ENCODE measurements at places on chromosomes 2 and 18.

- no peak for DNase-seq
These were observed 15.8 kb upstream of the HES6 start for GRCh38 chr2:238255636-238256035.

DNA sequence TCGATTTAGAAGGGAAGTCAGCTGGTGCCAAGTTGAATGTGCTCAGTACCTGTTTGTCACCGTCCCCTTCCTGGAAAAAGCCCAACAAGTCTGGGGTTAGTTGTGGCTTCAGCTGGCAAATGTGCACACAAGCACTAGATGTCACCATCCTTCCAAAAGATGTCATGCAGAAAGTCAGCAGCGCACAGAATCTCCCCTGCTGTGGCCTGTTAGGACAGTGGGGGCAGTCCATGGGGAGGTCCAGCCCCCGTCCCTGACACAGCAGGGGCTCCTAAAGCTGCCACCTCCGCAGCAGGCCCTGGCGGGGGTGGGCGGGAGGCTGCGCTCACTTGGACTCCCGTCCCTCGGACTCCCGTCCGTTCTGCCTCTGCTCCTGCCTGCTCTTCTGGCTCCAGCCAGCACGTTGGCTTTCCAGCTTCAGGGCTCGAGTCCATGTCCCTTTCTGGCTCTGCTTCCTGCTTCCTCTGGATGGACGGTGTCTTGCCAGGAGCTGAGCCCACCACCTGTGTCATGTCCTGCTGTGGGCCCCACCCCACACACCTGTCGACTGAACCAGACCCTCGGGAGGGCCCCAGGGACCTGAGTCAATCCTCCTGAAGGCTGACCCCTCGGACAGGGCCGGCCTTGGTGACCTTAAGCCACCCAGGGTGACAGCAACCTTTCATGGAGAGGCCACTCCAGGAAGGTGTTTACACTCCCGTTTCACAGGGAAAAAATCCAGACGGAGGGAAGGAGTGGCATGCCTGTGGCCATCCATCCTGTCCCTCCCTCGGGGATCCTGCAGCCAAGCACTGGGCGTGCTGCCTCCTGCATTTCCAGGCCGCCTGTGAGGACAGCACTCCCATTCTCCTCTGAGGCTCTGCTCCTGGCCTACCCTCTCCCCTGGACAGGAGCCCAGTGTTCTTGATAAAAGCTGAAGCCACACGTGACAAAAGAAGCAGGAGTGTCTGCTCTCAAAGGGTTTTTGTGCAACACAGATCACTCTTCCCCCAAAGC is 8.5 kb downstream of the RAB17 start:
- peak; percentile 57 for DNase-seq

DNA sequence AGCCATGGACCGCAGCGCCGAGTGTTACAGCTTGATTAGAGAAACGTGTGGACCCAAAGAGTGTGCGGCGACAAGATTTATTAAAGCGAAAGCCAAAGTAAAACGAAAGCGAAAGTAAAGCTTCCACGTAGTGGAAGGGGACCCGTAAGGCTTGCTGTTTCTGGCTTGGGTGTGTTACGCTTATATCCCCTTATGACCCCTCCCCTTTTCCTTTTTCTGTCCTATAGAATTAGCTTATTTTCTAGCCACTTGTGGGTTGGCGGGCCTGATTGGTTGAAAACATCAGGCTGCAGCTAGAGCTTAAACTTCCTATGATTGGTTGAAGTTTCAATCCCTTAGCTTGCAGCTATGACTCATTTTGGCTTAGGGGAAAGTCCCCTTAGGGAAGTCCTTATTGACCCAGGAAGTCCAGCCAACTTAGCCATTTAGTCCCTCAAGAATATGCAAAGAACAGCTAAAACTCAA is 969.7 kb downstream of the DCDC2C start:
- DNase-seq, result peak; percentile 91

DNA sequence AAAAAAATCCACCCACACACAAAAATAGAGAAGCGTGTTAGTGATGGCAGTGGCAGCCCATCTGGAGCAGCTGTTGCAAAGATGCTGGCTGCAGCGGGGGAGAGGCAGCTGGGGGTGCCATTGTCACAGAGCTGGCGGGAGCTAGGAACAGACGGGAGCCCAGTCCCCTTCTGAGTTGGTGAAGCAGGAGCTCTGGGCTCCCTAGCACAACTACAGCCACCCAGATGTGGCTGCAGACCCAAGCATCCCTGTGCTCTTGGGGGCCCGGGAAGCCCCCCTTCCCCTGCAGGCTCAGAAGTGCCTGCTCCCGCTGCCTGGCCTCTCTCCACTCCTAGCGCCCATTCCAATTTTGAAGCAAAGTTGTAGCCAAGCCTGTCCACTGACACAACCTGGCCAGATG is 366.6 kb upstream of the MC4R start:
- no peak for DNase-seq

GRCh38 chr2:108950369-108951135 is 38.5 kb downstream of the EDAR start:
- DNase-seq, result no peak

DNA sequence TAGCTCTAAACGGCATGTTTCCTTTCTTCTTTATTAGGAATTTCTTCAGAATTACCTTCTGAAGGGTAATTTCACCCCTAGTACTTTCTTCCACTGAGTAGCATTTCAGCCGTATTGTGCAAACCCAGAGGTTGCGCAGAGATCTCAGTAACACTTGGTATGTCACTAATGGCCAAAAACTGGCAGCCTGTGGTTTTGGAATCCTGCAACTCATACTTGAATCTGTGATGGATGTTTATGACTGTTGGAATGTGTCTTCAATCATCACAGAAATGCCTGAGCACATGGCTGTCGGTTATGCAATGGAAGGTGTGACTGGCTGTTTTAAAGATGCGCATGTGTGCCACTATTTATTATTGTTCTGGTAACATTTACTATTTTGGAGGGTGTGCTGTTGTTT is 100.0 kb downstream of the COLEC12 start:
- no peak for DNase-seq

- DNase-seq, result no peak
These were observed 290.7 kb upstream of the SLC14A2 start for GRCh38 chr18:45324495-45325113.

GRCh38 chr2:85257970-85258605 is 69.7 kb downstream of the TGOLN2 start:
- no peak for DNase-seq

GRCh38 chr2:174023591-174024523 is 58.7 kb upstream of the SP3 start:
- no peak for DNase-seq

DNA sequence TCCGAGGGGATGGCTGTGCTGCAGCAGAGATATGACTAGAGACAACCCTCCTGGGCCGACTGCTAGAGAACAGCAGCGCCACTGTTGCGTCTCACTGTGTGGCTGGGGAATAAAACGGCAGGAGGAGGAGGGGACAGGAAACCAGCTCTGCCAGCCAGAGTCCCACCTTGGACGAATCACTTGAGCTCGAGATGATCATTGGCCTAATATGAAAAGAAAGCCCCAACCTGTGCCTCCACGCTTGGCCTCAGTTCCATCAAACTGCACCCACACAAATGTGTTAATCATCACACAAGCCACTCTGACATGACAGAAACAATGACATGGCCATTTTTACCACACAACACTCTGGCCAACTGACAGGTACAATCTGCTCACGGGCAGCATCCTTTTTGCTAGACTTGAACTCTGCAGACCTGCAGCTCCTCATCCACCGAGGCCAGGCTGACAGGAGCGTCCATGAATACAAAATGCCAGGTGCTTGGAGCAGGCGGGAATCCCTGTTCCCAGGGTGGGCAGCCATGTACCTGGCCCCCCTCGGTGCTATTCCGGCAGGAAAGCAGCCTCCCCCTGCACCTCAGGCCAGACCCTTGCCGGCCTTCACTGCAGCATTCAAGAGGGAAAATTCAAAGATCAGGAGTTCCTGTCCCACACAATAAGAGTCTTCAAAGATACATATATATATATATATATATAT is 52.3 kb downstream of the PARD6G start:
- DNase-seq, result no peak

DNA sequence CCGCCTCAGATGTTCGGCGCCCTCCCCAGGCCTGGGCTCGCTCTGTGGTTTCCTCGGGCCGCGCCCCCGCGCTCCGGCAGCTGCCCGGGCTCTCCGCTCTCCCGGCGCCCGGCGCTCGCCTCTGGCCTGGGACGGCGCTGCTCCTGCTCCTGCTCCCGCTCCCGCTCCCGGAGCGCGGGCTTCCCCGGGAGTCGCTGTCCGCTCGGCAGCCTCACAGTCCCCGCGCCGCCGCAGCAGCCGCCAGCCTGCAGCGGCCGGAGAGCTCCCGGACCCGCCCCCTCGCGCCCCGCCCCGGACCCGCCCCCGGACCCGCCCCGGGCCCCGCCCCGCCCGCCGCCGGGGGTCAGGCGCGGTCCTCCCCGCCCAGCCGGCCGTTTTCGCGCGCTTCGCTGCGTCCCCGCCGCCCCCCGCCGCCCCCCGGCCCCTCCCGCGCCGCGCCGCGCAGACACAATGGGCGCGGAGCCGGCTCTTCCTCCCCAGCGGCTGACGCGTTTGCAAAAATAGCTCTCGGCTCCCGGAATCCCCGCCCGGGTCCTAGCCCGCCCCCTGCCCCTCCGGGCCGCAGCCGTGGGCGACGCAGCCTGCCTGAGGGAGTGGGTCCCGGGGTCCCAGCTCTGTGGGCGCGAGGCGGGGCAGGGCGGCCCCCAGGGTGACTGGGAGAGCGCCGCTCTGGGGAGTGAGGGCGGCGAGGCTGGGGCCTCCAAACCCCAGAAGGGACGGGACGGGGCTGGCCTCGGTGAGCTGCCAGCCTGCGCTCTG is at the start of gene ARL4C:
Gene ARL4C (minus strand): TSS at position 247 of the 759 bp plus-strand sequence. CDS start 495 bp downstream, outside the sequence.
- peak; percentile 66 for DNase-seq

- no peak for DNase-seq
These were observed 22.9 kb downstream of the RTTN start for GRCh38 chr18:70182548-70182947.

- DNase-seq, result no peak
These were observed 61.5 kb downstream of the VRK2 start for GRCh38 chr2:58107803-58108710.

DNA sequence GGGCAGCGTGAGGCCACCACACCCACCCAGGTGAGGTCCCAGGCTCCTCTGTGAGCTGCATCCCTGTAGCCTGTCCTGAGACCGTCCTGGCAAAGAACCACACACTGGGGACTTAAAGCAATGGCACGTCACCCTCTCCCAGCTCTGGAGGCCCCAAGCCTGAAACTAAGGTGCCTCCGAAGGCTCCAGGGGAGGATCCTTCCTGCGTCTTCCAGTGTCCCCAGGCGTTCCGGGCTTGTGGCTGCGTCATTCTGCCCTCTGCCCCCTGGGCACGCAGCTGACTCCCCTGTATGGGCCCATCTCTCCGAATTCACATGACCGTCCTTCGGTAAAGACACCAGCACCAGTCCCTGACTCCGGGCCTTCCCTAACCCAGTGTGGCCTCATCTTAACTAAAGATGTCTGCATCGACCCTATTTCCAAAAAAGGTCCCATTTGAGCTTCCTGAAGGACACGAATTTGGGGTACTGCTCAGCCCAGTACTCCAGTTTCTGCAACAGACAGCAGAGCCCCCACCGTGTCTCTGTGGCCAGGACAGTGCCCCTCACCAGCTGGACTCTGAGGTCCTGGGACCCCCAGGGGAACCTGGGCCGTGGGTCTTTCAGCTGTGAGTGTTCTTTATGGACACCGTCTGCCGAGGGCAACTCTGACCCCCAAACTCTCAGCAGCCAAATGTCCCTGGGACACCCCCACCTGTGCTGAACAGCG is 75.2 kb upstream of the CTDP1 start:
- no peak for DNase-seq

GRCh38 chr2:216350214-216350791 is 22.0 kb downstream of the MARCHF4 start:
- no peak for DNase-seq
